T-helper 1 cell treated with Interleukin-12 subunit alpha and Interleukin-12 subunit beta and Interleukin-4 antibody, amounts not matched to agents 30 ng/mL and 1 ng/mL, for 36 hours (primary cell): ENCODE measurements at places on chromosomes 1 and 21. TPM values are rescaled to one million over a fixed set of nuclear protein-coding genes. Genes with fewer than 3 reads are reported as not detected.

The PRAMEF27 gene
- total RNA-seq: not detected in 2 replicates

The MEX3A gene
- total RNA-seq: 0.07 TPM in 1 of 2 replicates, not detected in the other

The HES3 gene
- total RNA-seq: not detected in 2 replicates

The EBNA1BP2 gene
- total RNA-seq: 53.9 and 57.1 TPM in 2 replicates

The CFHR3 gene
- not detected in 2 replicates for total RNA-seq

The FCER1G gene
- total RNA-seq: 1.7 and 2.9 TPM in 2 replicates

The SH2D5 gene
- total RNA-seq: 0.07 and 0.32 TPM in 2 replicates

The CD84 gene
- 21.1 and 25.4 TPM in 2 replicates for total RNA-seq

The RAB13 gene
- total RNA-seq: 1.3 and 1.7 TPM in 2 replicates

The WLS gene
- not detected in 2 replicates for total RNA-seq

The CASQ1 gene
- total RNA-seq: not detected in 2 replicates

The PFDN2 gene
- 71.4 and 71.5 TPM in 2 replicates for total RNA-seq

The CLDN19 gene
- not detected in 2 replicates for total RNA-seq
